Panc1 (cell line): ENCODE measurements at places on chromosomes 4 and X.

DNA sequence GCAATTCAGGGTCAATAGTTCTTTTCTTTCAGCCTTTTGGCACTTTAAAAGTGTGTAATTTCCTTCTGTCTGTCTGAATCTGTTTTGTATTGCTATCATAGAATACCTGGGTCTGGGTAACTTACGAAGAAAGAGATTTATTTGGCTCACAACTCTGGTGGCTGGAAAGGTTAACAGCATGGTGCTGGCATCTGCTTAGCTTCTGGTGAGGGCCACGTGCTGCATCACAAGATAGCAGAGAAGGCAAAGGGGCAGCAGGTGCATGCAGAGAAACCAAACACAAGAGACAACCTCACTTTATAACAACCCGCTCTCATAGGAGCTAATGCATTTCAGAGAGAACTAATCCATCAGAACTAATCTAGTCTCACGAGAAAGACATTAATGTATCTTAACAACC lies 18.8 kb downstream of the RGN start:
- DNase-seq: no peak

DNA sequence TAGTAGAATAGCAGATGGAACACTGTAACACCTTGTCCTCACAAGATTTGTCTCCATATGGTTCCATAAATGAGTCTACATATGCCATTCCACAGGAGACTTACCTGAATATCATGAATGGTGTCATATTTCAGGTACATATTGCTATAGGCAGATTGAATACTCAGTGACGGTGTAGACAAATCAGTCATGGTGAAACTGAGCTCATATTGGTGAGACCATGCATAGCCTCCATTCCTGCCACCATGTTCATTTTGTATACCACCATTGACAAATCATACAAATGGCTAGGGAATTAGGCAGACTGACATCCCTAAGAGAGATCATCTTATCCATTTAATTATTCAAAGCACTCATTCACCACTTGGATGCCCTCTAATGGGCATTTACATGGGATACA lies 38.0 kb upstream of the SPP1 start:
- no peak for DNase-seq

DNA sequence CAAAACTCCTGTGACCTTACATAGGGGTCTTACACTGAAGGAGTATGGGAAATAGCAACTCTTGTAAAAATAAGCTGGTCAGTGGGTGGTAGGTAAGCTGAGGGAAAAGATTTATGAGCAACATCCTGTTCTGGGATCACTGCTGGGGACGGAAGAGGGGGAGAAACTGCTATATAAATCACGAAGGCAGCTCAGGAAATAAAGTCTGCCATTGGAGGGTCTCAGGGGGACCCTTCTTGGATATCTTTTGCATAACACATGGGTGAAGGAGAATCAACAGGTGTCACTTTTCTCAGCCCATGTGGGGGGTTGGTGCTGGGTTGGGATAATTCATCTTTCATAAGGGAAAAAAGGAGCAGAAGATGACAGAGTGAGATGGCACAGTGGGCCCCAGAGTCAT lies 33.7 kb downstream of the AFF1 start:
- no peak for DNase-seq

GRCh38 chr4:174869339-174869738 lies 40.3 kb upstream of the GLRA3 start:
- no peak for DNase-seq

GRCh38 chrX:44843318-44843702 lies 511 bp upstream of the DUSP21 start:
- DNase-seq: peak; percentile 24

DNA sequence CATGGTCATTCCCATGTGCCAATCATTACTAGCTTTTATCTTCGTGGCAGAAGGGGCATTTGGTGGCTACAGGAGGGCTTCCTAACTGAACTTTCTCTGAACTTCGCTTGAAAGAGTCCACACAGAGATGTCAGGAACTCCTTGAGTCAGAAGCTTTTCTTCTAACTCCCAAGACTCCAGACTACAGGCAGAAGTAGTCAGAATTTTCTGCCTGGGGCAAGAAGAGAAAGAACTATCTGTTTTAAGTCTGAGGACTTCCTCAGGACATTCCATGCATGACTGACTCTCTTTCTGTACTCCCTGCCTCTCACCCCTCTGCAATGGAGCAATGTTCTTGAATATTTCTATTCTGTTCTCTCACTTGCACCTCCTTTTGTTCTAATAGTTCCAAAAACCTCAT lies 170.5 kb upstream of the TBC1D9 start:
- DNase-seq: no peak

GRCh38 chrX:145552643-145553042 lies 265.0 kb upstream of the SLITRK2 start:
- no peak for DNase-seq

DNA sequence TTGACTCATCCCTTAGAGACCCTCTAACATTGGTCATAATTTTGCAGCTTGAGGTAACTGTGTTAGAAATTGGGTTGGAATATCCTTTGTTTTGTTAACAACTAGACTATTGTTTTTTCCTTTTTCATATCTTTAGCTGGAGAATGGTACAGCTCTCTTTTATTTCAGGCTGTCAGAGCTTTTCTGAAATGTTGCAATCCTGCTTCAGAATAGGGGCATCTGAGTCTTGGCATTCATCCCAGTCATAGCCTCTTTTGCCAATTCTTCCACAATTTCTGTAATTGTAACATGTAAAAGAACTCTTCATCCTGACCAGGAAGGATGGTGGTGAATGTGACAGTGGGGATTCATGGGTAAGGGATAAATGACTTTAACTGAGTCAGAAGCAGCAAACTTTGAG lies 128.7 kb downstream of the FHIP1A start:
- no peak for DNase-seq

- no peak for DNase-seq
These were observed 16.5 kb upstream of the SYNPO2 start for GRCh38 chr4:118872181-118872580.
